ENCODE measurements at places on chromosomes 13 and 19.

DNA sequence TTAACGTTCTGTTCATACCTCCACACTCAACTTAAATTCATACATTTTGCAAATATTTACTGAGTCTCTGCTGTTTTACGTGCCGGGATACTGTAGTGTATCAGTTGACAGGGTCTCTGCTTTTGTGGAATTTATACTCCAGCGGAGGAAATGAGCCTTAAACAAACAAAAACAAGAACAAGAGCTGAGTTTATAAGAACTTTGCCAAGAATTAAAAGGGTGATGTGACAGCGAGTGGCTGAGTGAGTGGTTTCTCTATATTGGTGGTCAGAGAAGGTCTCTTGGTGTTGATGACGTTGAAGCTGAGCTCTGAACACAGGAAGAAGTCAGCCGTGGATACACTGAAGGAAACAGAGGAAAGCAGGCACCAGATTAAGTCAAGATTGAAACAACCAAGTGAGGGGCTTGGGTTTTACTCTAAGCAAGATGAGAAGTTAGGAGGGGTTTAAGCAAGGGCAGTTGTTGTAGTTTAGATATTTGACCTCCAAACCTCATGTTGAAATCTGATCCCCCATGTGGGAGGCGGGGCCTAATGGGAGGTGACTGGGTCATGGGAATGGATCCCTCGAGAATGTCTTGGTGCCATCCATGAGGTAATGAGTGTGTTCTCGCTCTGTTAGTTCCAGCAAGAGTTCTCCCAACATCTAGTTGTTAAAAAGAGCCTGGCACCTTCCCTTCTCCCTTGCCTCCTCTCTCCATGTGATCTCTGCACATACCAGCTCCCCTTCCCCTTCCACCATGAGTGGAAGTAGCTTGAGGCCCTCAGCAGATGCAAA, 248.3 kb downstream of the DCLK1 start:
- DNase-seq, result no peak

- DNase-seq, result no peak
These were observed 3.2 kb upstream of the PRKCG start for GRCh38 chr19:53878776-53879139.

- no peak for DNase-seq
These were observed 6.4 kb upstream of the ZNF841 start for GRCh38 chr19:52101866-52102562.

- peak; percentile 41 for DNase-seq
These were observed 205.8 kb downstream of the GGACT start for GRCh38 chr13:100382785-100383184.

DNA sequence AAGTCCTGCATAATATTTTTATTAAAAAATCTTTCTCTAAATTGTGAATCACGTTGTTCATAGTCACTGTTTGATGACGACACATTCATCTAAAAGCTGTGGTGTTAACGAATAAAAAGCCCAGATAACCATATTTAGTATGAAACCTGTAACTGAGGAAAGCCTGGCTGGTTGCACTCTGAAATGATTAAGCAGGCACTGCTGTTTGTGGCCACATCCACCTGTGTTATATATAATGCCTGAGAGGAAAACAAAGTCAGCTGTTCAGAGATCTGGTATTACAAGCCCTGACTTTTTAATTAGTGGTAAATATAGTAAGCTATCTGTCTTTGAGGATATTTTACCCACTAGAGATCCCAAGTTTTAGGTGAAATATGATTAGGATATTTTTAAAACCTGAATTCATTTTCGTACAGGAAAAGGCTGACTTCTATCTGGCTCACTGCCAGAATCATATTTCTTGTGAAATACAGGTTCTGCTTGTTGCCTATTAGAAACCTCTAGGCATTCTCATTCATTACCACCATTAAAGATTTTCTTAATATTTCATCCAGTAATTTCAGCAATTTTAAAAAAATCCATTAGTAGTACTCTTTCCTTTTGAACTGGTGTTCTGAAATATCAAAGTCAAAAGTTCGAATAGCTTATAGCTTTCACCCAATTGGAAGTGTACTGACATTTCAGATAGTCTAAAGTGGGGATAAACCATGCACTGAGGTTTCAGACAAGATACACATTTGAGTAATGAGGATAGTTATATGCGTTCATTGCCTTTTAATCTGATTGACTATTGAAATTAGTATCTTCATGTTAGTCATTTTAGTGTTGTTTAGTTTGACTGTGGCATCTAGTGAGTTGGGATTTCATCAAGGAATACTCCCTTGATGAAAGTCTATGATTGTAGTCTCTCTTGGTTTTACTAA, 79.7 kb downstream of the LMO7 start:
- peak; percentile 63 for DNase-seq

DNA sequence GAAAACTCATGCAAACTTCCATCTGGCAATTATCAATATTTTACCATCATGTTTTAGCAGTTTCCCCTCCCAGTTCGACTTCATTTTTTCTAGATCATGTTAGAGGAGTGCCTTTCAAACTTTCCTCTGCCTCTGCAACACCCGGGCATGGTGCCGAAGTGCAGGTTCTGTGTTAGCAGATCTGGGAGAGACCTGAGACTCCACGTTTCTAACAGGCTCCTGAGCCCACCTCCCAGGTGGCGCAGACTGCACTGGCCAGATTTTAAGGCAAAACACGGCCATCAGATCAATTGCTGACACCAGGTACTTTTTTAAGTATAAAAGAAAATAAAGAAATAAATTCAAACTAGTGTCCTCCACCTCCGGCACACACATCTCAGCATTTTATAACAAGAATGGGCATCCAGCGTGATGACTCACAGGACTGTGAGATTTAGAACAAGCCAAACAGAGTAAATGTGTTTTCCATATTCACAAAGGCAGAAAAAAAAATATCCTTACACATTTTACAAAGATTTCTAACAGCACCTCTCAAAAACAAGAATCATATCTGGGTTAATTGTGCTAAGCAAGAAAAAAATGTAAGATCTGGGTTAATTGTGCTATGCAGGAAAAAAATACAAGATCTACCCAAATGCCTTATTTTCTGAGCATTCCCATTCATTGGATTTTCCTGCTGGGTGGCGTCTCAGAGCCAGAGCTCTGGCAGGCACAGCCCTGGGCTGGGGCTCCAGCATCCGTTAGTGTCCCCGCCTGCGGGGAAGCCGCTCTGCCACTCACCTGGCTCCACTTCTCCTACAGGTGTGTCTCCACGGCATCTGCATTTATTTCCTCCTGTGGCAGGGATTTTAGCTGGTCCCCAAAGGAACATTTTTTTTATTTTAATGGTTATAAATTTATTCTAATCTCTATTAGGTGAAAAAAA, 127.9 kb upstream of the SOX1 start:
- no peak for DNase-seq

DNA sequence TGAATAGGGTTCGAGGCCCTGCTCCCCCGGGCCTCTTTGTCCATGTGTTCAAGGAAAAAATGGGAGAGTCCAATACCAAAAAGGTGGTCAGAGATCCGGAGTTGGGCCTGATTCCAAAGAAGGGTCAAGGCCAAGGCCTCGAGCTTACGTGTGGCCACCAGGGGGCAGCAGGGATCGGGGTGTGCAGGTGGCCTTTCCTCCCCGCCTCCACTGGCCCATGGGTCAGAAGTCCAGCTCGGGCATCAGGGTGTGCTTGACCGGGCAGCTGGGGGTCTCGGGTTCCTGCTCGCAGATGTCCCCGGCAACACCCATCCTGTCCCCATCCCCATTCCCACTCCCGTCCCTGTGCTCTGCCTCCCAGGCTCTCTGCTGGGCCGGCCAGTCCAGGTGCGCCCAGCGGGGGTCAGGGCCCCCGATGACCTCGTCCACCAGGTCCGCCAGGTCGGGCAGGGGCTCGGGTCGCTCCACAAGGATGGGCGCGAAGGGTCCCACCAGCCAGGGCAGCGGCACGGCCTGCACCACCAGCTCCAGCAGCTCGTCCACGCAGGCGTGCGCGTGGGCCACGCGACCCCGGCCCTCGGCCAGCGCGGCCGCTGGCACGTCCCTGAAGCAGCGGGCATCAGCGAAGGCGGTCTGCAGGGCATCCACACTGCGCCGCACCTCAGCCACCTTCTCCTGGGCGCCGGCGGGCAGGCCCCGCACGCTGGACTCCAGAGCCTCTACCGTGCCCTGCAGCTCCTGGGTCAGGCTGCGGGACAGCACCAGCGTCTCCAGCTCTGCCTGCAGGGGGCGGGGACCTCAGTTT, 5.2 kb upstream of the PLIN4 start:
- peak; percentile 34 for DNase-seq

DNA sequence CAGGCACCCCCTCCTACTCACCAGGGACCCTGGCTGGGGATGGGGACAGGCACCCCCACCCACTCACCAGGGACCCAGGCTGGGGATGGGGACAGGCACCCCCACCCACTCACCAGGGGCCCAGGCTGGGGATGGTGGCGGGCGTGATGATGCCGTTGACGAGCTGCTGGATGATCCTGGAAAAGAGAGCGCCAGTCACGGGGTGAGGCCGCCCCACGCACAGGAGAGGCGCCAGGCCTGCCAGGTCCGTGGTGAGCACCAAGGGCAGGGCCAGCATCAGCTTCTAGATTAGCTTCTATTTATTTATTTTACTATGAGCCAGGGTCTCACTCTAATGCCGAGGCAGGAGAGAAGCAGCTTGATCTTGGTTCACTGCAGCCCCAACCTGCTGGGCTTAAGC, 10.4 kb downstream of the FGF22 start:
- no peak for DNase-seq

DNA sequence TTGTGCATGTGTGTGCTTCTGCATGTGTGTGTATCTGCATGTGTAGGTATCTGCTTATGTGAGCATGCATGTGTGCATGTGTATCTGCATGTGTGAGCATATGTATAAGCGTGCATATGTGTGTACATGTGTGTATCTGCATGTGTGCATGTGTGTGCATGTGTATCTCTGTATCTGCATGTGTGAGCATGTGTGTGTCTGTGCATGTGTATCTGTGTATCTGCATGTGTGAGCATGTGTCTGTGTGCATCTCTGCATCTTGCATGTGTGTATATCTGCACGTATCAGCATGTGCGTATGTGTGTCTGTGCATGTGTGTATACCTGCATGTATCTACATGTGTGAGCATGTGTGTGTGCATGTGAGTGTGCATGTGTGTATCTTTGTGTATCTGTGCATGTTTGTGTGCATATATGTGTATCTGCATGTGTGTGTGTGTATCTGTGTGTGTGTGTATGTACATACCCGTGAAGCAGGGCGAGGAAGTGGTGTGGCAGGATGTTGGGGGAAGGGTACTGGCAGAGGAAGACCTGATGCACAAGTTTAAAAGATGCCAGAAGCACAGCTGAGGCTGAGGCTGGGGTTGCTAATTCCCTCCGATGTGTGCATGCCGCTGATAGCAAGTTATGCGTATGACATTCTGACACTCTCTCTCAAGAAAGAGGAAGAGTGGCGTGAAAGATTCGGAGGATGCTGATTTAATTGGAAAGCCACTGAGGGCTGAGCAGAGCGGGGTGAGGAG, 64.2 kb downstream of the TEX29 start:
- DNase-seq, result no peak

GRCh38 chr19:19737559-19738332, 4.8 kb upstream of the ZNF14 start:
- no peak for DNase-seq

GRCh38 chr19:7529246-7529600, 6.3 kb upstream of the PNPLA6 start:
- DNase-seq, result no peak

DNA sequence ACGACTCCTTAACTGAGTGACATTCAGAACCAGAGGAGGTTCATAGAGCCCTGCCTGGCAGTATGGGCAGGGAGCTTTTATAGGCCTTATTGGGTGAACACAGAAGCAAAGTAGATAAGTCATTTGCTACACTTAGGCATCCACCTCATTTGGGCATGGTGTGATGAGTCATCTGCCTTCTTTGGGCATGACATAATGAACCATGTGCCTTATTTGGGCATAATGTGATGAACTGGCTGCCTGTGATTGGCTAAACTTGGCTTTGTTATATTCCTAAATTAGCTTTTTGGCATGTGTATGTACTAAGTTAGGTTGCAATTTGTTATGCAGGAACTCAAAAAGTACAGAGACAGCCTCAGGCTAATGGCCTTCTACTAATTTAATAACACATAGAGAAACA, 2210.2 kb upstream of the PCDH20 start:
- DNase-seq, result no peak

GRCh38 chr13:30141775-30142485, 165.4 kb downstream of the KATNAL1 start:
- no peak for DNase-seq

GRCh38 chr19:55118401-55118991, 1.1 kb upstream of the PPP1R12C start:
- no peak for DNase-seq

DNA sequence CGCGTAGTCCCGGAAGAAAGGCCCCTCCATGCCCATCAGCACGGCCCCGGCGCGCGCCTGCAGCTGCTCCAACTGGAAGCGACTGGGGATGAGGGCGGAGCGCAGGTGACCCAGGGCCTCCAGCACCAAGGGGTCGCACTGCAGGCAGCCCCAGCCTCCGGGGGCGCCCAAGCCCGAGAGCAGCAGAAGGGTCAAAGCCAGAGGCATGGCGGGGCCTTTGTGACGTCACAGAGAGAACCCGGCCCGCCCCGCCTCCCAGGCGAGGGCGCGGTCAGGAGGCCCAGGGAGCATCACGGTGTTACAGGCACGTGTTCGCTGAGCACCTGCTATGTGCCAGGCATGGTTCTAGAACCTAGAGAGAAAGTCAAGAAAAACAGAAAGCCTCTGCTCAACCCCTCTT, at the start of gene IZUMO2:
TSS of gene IZUMO2 (minus strand) at position 294 of the 400 bp plus-strand sequence. CDS start at position 207, 87 bp downstream.
- DNase-seq, result no peak

GRCh38 chr13:106291006-106291405, 244.5 kb downstream of the EFNB2 start:
- no peak for DNase-seq

GRCh38 chr13:108185223-108185622, 30.1 kb downstream of the LIG4 start:
- no peak for DNase-seq

- peak; percentile 67 for DNase-seq
These were observed 10.8 kb downstream of the CLN5 start for GRCh38 chr13:77002590-77003190.

Data from fibroblast of the aortic adventitia (primary cell).